Stimulated activated CD8-positive, alpha-beta memory T cell treated with anti-CD3 and anti-CD28 coated beads, Interleukin-2, amount 100 ng/mL, for 48 hours (primary cell): ENCODE measurements at places on chromosomes 16 and 17.

GRCh38 chr17:60557805-60558204 is 31.8 kb upstream of the APPBP2 start:
- DNase-seq = no peak

DNA sequence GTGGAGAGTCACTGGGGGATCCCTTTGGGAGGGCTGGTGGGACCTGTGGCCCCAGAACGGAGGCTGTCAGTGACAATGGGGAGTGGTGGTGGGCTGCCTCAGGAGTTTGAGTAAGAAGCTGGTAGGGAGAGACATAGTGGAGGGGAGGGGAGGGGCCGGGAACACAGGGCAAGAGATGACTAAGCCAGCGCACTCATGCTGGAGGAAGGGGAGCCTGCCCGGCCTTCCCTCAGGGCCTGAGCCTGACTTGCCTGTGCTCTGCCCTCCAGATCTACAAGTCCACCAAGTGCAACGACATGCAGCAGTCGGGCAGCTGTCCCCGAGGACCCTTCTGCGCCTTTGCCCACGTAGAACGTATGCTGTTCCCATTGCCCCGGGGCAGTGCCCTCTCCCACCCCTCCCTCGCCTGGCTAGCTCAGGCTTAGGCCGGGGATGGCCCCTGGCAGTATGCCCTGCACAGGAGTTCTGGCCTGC is 29.3 kb downstream of the UNC13D start:
- no peak for DNase-seq

DNA sequence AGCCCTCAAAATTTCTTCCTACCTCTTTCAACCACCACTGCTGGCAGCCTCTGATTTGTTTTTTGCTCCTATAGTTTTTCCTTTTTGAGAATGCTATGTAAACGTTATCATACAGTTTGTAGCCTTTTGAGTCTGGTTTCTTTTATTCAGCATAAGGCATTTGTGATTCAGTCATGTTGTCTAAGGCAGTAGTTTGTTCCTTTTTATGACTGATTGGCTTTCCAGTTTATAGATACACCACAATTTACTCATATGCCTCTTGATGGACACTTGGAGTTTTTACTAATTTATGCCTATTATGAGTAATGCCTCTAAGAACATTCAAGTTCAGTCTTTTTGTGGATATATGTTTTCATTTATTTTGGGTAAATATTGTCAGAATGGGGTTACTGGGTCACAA is 136.6 kb downstream of the CHD9 start:
- DNase-seq = no peak

GRCh38 chr17:76688165-76688622 is 22.6 kb downstream of the MXRA7 start:
- no peak for DNase-seq

- no peak for DNase-seq
These were observed 12.6 kb downstream of the KCTD2 start for GRCh38 chr17:75059369-75060345.

DNA sequence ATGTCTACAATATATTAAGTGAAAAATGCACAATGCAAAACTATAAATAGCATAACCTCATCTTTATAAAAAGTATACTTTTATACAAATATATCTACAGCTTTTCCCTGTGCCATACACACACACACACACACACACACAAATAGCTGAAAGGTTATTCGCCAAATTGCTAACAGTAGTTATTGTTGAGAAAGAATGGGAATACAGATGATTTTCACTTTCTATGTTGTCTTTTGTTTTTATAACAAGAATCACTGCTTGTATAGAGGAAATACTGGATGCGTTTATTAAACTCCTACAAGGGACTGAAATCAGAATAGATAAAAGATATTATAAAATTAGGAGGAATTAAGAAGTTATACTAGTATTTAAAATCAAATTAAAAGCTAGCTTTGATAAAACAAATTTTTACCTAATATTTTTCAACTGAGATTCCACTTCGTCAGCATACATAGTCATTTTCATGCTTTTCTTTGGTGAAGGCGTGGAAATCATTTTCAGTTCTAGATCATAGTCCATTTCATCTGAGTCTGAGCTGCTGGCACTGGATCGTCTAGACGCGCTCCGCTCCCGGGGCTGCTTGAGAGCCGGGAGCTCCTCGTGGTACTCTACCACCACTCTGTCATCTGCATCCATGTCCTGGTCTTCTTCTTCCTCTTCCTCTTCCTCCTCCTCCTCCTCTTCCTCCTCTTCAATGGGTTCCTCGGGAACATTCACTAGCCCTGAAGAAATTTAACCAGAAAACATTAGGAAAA is 17.0 kb upstream of the ITGAE start:
- no peak for DNase-seq

DNA sequence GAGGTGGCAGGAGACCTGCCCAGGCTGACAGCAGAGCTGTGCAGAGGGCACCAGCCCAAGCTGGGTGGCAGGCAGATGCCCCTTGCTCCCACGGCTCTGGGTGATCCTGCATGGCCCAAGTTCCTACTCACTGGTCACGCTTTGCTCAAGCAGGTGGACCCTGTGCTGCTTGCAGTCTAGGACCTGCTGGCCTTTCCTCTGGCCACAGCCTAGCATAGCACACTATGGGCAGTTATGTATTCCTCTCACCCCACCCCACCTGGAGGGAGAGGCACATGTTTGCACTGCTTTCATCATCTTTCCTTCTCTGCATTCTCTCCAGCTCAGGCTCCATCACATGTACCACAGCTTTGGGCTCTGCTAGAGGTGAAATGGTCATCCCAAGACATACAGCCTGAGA is 19.6 kb upstream of the SREBF1 start:
- no peak for DNase-seq

- DNase-seq = no peak
These were observed 315.5 kb upstream of the RBFOX1 start for GRCh38 chr16:7017006-7017662.

DNA sequence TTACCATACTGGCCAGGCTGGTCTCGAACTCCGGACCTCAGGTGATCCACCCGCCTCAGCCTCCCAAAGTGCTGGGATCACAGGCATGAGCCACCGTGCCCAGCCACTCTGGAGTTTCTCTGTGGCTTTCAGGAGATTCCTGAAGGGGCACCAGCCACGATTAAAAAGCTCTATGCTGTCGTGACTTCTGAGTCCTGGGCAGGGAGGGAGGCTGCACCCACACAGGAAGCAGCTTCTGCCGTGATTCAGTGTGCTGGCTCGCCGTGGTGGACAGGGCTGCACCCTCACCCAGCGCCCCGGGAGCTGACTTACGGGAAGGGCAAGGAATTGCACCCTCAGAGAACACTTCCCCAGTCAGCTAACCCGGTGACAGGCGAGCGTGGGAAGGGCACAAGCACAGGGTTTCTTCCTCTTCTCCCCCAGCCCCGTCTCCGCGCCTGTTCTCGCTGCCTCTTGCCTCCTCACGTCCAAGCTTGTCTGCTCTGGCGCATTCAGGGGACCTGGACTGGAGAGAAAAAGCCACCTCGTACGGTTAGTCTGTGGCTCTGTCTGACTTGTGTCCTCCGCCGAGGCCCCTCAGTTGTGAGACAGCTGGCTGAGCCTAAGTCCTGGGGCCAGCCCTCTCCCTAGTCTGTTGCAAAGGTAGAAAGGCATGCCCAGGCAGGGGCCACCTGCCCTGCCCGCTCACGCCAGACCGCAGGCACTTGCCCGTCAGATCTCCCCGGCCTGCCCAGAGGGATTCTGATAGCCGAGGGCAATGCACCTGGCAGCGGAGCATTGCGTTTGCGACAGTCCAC is 145.0 kb downstream of the SEC14L1 start:
- DNase-seq = no peak

DNA sequence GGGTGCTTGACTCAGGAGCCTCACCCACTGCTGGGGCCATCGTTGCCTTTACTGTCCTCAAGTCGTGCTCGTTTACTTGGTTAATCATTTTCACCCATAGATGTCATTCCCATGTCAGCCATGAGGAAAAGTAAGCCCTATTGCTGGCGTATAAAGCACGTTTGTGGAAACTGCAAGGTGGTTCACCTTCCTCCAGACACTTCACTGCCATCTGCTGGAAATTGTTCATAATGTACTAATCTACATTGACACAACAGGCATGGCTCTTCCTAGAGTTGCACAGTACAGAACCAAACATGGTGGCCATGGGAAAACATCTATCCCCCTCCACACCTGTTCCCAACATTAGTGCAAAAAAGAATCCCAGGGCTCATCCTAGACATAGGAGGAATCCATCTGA is 116.6 kb downstream of the ZNF18 start:
- no peak for DNase-seq

- DNase-seq = no peak
These were observed 3.3 kb downstream of the TELO2 start for GRCh38 chr16:1496464-1496863.

DNA sequence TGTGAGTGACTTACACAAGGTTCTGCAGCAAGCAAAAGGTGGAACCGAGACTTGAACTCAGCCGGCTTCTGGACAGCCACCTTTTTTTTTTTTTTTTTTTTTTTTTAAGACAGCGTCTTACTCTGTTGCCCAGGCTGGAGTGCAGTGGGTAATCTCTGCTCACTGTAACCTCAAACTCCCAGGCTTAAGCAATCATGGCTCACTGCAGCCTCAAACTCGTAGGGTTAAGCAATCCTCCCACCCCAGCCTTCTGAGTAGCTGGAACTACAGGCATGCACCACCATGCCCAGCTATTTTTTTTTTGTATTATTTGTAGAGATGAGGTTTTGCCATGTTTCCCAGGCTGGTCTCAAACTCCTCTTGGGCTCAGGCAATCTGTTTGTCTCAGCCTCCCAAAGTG is 55.2 kb upstream of the GOT2 start:
- no peak for DNase-seq

GRCh38 chr16:77043076-77043475 is 147.9 kb upstream of the MON1B start:
- no peak for DNase-seq

DNA sequence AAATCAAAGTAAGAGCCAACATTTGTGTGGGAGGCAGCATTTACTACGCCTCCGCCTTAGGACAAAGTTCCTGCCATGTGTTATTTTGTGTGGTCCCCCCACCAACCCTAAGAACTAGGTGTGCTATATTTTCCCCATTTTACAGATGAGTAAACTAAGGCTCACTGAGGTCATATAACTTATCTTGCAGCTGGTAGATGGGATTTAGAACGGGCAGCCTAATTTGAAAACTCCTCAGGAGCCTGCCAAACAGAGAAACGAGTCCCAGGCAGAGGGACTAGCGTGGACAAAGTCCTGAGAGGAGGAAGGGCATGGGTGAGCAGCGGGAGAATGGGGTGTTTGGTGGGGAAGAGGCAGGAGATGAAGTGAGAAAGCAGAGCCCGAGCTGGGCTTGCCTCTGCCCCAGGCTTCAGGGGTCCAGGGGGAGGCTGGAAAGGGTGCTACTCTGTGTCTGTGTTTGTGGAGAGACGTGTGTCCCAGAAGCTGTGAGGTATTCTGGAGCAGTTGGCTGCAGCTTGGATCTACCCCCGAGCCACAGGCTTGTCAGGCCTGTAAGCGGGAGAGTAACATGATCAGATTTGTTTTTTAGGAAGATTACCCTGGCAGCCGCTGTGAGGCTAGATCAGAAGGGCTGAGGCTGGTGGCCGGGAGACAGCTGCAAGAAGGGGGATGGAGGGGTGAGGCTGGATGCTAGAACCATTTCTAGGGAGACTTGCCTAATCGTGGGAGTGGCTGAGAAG is 5.0 kb downstream of the MLLT6 start:
- DNase-seq = no peak

DNA sequence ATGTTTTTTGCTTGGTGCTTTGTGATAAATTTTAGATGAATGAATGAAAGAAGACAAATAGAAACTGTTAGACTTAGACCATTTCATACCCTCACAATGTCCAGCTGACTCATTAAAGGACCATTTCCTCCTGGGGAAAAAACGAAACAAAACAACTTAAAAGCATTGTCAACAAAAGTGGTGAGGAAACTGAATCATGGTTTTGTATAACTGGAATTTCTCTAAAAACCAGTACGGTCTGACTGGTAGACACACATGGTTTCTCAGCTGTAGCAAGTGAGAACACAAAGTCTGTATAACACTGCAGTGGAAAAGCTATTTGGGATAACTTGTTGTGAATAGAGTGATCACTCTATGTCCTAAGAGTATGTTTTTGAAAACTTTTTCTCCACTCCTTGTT is 5.3 kb upstream of the DDX52 start:
- DNase-seq = no peak

GRCh38 chr16:1416521-1416941 is 2.0 kb upstream of the UNKL start:
- DNase-seq = no peak

DNA sequence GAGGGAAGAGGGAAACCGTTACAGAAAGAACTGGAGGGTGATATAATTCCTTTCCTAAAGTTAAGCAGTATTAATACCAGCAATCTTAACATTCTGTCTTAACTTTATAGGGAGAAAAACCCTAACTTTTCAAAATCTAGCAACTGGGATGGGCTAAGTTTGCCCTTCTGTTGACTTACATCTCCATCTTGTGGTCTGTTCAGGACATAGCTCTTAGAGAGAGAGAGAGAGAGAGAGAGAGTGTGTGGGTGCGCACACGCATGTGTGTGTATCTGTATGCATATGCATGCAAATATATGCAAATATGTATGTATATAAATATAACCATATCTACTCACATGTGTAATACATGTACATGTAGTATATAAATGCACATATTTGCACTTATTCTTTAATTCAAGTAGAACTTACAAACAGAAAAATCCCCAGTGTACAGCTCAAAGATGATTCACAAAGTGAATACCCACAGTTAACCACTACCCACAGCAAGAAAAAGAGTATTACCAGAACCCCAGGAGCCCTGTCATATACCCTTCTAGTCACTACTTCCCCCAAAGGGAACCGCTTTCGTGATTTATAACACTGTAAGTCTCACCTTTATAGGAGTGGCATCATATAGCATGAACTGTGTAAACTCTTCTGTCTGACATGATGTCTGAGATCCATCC is 46.5 kb downstream of the STX8 start:
- no peak for DNase-seq

- DNase-seq = no peak
These were observed 64.5 kb upstream of the GNG13 start for GRCh38 chr16:865026-865425.

GRCh38 chr16:53257001-53257400 is 177.3 kb upstream of the RBL2 start:
- DNase-seq = no peak

GRCh38 chr17:59254742-59255141 is 34.4 kb downstream of the GDPD1 start:
- no peak for DNase-seq
